Activated gamma-delta T cell treated with Interleukin-2 at 50 U/mL for 16 hours (primary cell): ENCODE measurements at places on chromosomes 4 and X.

DNA sequence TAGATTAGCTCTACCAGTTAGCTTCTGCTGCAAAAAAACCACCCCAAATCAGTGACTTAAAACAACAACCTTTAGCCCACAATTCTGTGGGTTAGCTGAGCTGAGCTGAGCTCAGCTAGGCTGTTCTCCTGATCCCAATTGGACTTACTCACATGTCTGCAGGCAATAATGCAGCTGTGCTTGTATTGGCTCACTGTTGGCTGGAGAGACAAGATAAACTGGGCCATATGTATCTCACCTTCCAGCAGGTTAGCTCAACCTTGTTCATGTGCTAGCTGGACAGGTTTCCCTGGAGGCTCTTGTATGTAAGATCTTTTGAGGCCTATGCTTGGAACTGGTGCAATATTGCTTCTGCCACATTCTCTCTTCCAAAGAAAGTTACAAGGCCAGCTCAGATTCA is 261.5 kb upstream of the ADGRL3 start:
- DNase-seq = no peak

GRCh38 chr4:15254236-15254880 is 173.5 kb upstream of the C1QTNF7 start:
- no peak for DNase-seq

DNA sequence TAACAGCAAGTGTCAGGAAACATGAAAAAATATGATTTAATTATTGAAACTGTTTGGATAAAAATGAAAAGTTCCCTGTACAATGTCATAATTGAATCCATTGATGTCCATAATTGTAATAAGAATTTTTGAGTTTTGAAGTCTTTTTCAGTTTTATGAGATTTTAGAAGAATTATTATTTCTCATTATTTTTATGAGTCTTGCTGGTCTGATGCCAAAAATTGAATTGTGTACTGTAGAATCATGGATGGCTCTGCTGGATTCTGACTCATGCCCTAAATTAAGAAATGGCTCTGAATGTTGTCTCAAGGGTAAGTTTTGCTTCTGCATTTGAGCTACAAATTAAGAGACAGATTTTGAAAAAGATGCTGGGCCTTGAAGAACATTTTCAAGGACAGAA is 132.8 kb upstream of the MAP9 start:
- DNase-seq = no peak

- no peak for DNase-seq
Observed at GRCh38 chr4:181752516-181752915, 490.7 kb upstream of the TENM3 start.

GRCh38 chrX:116272322-116272721 is 101.8 kb downstream of the AGTR2 start:
- no peak for DNase-seq

GRCh38 chrX:22134681-22135080 is 102.6 kb downstream of the PHEX start:
- no peak for DNase-seq

DNA sequence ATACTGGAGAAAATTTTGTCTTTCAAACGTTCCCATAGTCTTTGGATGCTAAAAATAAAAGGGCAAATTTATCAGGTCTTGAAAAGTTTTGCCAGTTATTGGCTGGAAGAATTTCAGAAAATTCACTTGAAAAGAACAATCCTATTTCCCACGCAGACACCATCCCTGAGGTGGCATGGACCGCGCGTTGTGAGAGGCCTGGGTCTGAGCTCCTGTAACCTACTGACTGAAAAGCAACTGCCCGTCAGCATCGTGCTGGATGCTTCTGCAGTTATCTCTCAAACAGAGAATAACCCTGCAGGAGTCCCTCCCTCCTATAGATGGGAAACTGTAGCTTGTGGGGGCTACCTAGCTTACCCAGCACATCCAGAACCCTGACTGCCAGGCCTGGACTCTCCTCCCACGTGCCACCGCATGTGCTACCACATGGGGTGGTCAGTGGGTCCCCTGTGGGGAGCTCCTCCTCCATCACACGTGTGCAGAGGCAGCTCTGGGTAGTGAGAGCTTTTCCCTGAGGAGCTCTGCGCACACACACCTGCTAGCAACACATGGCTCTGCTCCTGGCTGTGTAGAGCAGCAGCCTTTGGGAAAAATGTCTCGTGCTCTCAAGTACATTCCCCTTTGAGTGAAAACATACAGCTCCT is 36.1 kb downstream of the NSG1 start:
- no peak for DNase-seq

DNA sequence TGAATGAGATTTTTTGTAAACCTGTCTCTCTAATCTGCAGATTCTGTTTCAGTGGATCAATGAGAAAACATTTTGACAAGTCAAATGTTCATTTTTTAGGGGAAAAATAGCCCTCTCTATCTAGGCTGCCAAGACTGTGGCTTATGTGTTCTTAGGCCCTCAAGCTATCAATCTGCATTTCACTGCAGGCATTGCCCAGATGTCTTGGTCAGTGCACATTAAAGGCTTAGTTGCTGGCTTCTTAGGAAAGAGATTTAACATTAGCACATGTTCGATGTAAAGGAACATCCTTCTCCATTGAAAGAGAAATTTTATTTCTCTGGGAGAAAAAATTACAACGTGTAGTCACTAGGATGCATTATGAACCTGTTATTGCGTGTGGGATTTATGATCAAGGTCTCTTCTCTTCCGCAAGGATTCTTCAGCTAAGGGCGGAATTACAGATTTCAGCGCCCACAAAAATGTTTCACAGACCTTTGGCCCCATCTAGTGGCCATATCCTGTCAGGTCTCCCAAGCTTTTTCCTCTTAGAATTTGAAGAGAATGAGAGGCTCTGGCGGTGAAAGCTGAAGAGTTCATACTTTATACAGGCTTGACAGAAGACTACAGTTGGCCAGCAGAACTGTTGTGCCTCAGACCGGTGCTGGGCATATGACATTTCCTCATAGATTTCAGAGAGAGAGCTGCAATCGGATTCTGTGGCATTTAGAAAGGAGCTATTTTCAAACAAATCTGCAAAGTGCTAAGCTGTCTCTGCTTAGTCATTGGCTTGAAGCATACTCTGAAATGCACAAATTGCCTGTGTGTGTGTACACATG is 144.6 kb upstream of the NOCT start:
- DNase-seq = peak; percentile 32

DNA sequence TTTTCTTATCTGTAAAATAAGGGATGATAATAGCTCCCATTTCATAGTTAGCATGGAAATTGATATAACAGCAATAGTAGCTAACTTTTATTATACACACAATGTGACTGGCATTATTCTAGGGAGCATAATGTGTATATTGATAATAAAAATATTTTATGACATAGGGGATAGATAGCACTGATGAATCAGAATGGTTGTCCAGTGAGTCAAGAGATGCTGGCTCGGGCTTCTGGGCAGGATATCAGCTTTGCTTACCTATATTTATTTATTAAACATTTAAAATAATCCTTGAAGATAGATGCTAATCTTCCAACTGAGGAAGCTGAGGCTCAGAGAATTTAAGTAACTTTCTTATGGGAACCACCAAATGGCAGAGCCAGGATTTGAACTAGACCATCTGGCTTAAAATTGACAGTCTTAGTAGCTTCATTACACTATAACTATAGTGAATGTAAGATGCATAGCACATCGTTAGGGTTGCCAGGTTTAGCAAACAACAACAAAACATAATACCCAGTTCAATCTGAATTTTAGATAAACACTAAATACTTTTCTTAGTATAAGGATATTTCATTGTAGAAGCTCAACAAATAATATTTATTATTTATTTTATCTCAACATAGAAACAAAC is 2.7 kb downstream of the AFP start:
- DNase-seq = no peak

GRCh38 chr4:69322055-69322454 is 41.8 kb downstream of the UGT2B28 start:
- no peak for DNase-seq

DNA sequence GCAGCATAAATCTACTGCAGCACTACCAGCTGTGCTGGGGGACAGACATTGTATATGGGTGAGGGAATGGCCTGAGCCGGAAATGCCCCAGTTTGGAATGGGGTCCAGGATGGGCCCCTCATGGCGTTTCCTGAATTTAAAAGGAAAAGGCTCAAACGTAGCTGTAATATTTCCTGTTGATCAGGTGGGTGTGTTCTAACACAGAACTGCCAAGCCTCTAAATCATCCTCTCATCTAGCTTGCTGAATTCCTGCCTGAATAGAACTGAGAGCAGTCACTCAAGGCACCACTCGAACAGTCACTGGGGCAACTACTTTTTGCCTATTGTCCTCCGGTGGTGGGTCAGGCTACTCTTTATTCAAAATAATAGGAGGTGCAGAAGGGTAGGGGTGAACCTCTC is 28.7 kb downstream of the ADH6 start:
- no peak for DNase-seq

DNA sequence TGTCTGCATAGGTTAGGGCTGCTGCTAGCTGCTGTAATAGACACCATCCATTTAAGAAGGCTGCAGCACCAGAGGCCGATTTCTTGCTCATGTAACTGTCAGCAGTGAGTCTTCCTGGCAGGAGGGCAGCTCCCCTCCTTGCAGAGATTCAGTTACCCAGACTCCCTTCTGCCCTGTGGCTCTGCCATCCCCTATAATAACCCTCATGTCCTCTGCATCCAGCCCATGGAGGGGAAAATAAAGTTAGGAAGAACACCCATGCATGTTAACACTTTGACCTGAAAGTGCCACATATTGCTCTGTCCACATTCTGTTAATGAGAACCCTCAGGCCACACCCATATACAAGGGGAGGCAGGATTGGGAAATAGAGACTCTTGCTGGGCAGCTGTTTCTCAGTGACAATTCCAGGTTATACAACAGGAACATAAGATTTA is 5.4 kb downstream of the STBD1 start:
- no peak for DNase-seq

- DNase-seq = no peak
Observed at GRCh38 chr4:105417624-105418023, 56.2 kb downstream of the PPA2 start.

- DNase-seq = no peak
Observed at GRCh38 chr4:23978002-23978401, 88.2 kb upstream of the PPARGC1A start.

GRCh38 chr4:25015012-25015411 is 15.7 kb downstream of the LGI2 start:
- DNase-seq = no peak

DNA sequence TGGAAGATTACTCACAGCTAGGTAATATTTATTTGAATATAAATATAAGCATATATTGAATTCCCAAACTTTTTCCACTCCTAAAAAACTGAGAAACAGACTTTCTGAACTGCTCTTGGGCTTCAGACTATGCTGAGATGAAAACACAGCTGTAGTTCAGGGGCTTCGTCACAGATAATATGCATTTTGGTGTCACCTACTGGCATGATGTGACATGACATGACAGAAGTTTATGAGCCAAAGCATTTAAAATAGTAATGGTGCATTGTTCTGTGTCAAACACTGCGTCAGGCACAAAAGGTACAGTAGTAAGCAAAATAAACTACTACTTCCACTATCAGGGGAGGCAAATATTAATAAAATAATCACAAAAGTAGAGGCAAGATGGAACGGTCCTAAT is 171.3 kb downstream of the BTC start:
- DNase-seq = no peak

GRCh38 chr4:6342530-6343293 is 73.1 kb downstream of the WFS1 start:
- DNase-seq = no peak

DNA sequence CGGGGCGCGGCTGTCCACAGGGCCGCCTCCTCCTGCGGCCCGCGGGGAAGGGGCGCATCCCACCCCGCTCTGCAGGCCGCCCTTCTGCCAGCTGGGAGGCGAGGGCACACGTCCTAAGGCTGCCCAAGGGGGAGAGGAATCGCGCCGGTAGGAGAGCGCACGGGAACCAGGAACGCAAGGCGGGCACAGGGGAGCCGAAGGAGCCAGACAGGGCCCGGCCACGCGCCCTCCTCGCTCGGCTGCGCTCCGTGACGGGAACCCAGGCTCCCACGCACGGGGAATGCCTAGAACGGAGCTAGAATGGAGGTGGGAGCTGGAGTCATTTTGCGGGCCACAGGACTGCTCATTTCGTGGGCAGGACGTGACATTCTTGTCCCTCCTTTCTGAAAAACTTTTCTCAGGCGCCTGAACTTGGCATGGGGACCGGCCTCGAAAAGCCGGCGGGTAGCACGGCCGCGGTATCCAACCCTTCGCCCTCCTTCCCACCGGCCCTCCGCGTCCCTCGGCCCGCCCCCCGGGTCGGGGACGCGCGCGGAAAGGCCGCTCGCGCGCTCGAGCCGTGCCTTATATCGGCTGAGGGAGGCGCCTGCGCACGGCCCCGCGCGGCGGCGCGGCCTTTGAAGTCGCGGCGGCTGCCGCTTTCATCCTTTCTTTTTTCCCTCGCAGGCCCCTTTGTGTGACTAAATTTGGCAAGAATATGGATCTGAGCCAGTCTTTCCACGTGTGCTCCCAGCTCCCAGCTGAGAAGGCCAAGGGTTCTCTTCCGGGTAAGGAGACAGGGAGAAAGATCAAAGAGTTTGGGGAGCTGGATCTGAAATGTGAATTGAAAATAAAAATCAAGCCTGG is 4.2 kb upstream of the LEF1 start:
- peak; percentile 63 for DNase-seq

- no peak for DNase-seq
Observed at GRCh38 chr4:110058677-110059076, 139.7 kb downstream of the ELOVL6 start.

DNA sequence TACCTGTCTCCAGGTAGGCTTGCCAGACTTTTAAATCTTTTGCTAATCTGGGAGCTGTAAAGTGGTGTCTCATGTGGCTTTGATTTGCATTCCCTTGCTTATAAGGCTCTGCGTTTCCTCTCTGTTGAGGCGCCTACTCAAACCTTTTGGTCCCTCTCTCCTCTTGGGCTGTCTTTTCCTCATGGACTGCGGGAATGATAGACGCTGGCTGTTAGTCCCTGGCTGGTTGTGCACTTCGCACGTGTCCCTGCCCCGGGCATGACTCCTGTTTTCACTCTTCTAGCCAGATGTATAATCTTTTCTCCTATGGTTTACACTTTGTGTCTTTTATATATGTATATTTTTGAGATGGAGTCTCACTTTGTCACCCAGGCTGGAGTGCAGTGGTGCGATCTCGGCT is 39.7 kb downstream of the RGS12 start:
- no peak for DNase-seq

DNA sequence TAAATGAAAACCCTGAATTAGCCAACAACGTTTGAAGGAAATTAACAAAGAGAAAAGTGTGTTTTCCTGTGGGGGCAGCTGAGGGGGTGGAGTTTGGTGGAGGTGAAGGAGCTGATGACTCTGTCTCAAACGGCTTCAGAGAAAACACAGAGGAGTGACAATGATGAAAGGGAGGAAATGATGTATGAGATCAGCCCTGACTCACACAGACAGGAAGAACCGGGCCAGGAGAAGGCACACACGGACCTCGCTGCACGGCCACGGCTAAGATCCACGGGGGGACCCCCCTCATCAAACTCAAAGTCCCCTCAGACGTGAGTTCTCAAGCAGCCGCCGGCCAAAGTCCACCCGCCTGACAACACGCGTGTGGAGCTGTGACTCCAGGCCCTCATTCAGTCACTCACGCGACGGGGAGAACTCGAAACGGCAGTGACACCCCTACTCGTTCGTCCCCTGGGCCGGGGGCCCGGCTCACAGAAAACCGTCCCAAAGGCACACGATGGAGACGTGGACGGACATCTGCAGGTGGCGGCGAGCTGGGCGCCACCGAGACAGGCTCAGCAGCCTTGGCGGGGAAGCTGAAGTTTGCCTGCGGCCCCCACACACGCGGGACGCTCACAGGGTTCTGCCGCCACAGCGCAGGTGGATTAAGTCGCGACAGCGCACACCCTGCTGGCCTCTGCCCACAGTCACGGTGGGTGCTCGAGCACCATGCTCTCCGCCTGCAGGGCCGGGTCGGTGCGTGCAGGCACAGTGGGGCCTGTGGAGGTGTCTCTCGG is 28.8 kb downstream of the PPP2R3B start:
- peak; percentile 29 for DNase-seq
